ENCODE measurements at places on chromosomes 3 and 15. TPM values are rescaled to one million over a fixed set of nuclear protein-coding genes. Genes with fewer than 3 reads are reported as not detected.
A peak's percentile ranks its signal among the peaks of the same experiment; 100 is the strongest.

Gene PDHB
- polyA plus RNA-seq, result 138 TPM

Gene IGSF11
- 6.7 TPM for polyA plus RNA-seq

Gene RYR3
- 0.90 TPM for polyA plus RNA-seq

GRCh38 chr3:130779031-130779430, 32.4 kb upstream of the PIK3R4 start:
- no peak for DNase-seq

DNA sequence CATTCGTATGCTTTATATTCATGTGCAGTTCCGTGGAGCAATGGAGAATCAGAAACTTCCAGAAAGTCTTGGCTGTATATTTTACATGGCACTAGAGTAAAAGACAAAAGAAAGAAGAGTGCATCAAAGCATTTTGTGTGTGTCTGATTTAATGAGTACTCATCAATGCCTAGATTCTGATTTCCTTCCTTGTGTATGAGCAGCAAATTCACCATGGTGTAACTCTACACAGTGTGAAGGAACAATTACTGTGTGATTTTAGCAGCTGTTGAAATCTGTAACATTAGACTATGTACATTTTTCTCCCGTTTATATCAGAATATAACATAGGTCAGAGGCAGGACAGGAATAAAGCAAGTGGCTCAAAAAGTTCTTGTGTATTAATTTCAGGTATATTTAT, 102.0 kb upstream of the TSC22D2 start:
- no peak for DNase-seq

DNA sequence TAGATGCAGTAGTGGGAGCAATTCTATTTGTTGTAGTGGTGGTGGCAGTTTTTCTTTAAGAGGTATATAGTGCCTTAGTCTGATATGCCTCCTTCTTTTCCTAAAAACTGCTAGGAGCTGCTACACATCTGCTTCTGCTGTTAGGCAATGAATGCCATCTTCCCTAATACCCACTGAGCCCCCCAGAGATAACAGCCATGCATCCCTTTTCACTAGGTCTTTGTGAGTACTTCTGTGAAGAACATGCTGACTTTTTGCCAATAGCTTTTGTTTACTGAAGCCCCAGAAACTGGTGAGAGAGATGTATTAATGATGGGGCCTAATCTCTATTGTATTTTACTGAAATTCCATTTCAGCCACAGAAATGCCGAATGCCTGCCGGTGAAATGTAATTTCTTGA, 92.6 kb upstream of the CHL1 start:
- DNase-seq, result no peak

- peak; percentile 21 for DNase-seq
Measured at GRCh38 chr3:49673121-49673714, 933 bp upstream of the APEH start.
